ENCODE measurements at places on chromosomes 6 and 20.

DNA sequence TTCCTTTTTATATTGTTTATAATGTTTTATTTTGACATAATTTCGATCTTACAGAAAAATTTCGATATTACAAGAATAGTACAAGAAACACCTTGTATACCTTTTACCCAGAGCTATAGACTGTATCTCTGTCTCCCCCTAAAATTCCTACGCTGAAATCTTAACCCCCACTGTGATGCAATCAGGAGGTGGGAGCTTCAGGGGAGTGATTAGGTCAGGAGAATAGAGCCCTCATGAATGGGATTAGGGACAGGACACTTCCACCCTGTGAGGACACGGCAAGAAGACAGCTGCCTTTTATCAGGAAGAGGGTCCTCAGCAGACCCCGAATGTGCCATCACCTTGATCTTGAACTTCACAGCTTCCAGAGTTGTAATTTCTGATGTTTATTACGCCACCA lies 148.7 kb upstream of the C6orf118 start:
- no peak for DNase-seq

DNA sequence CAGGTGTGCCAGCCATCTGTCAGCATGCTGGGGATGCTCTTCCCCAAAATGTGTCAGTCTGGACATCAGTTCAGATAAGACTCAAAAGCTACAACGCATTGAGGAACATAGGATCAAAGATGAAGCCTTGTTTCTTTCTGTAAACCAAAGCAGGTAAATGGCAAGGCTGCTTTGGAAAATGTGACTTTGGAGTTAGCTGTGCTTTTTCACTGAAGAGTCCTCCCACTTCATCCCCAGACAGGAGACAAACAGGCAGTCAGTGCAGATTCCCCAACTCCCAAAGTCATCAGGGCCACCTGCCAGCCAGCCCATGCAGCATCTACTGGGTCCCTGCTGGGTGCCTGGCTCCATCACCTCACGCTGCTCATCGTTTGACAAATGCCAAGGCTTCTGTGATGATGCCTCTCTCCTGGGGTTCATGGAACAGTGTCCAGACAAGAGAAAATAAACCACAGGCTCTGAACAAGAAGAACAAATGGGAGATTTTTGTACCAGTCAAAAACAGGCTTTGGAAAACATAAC lies 205.0 kb upstream of the BTBD3 start:
- DNase-seq, result no peak

GRCh38 chr6:144331491-144331969 lies 46.4 kb downstream of the UTRN start:
- peak; percentile 19 for DNase-seq

GRCh38 chr6:15473741-15474161 lies 189.1 kb downstream of the DTNBP1 start:
- no peak for DNase-seq

DNA sequence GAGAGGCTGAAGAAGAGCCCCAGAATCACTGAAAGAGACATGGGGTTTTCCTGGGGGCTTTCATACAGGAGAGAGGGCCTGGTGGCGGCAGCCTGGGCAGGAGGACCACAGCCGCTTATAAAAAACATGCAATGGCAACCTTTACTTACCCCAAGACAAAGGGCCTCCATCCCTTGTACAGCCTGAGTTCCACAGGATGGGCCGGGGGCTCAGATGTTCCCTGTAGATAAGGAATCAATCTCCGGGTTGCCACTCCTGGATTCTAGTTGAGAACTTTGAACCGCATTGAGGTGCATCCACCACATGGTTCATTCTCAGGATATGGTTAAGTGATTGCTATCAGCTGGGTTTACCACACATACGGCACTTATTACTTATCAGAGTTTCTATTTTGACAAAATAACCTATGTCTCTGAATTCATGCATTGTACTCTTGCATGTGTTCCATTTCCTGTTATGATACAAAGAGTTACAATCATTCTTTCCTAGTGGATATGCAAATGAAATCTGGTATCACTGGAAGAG lies 677.6 kb downstream of the KIF16B start:
- no peak for DNase-seq

- DNase-seq, result peak; percentile 31
Measured at GRCh38 chr20:62479156-62479555, 3.4 kb upstream of the GATA5 start.

DNA sequence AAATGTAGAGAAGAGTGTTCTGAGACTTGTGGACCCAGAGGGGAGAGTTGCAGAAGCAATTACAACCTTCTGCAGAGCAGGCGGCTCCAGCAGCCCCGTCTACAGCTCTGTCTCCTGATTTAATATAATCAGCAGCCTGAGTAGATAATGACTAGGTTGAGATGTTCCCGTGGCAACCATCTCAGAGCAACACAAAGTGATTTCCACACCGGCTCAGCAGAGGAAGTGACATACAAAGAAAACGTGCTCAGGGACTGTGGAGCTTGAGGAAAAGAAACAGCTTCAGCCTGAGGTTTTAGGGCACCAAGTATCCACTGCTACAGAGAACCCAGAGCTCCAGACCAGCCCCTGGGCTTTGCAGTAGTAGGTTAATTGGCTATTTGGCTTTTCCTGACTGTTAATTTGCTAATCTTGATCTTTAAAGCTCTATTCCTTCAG lies 136.4 kb downstream of the MTFR2 start:
- no peak for DNase-seq

GRCh38 chr20:14232650-14233049 lies 104.8 kb downstream of the FLRT3 start:
- DNase-seq, result peak; percentile 26

GRCh38 chr20:35240811-35241293 lies 14.4 kb downstream of the MMP24 start:
- DNase-seq, result no peak

- DNase-seq, result no peak
Measured at GRCh38 chr6:116145803-116146675, 20.1 kb upstream of the COL10A1 start.

- DNase-seq, result no peak
Measured at GRCh38 chr6:150992703-150993102, 127.2 kb downstream of the MTHFD1L start.

DNA sequence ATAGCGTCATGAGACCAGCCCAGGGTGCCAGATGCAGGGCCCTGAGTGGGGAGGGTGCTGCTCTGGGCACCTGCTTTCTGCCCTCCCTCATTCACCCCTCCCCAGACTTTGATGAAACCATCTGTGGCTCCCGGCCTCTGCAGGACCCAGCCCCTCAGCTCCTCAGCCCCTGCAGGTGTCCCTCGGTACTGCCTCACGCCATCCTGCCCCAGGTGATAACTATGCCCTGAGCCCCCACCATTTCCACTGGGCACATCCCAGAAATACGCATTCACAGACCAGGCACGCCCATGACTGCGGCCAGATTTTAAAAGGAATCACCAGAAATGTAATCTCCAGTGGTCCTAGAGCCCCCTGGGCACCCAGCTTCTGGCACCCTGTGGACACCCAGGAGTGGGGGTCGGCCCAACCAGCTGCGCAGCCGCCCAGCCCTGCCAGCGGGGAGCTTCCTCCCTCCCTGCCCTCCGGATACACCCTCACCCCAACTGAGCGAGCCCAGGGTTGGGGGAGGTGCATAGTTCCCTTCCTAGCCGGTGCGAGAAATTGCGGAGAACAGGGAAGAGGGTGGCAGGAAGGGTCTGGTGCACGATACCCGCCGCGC lies 615 bp upstream of the NTSR1 start:
- DNase-seq, result peak; percentile 94

GRCh38 chr6:96499781-96500180 lies 21.8 kb upstream of the UFL1 start:
- DNase-seq, result no peak

DNA sequence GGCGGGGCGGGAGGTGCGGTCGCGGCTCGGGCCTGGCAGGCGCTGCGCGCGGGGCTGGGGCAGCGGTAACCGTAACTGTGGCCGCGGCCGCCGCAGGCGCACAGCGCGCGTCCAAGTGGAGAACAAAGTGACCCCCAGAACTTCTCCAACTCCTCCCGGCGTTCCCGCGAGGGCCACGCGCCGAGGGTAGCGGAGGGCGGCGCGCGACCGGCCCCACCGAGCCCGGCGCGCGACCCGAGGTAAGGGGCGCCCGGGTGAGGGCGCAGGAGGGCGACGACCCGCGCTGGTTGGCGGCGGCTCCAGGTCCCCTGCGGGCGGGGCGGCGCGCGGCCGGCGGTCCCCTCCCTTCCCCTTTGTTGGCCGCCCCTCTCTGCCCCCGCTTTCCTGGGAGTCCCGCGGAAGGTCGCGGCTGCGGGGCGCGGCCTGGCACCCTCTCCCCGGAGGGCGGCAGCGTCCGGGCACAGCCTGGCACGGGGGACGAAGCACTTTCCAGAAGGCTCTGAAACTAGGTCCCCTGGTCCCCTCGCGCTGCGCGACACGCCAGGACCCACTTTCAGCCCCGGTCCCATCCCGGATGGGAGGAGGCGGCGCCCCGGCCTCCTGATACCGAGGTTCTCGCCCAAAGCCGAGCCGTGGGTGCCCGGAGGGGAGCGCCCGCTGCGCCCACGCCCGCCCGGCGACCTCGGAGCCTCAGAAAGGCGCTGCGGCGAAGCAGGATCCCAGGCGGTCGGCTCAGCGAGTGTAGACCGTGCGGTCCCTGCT lies at the start of gene TIAM2:
TIAM2 (plus strand) TSS at position 62 of the 762 bp plus-strand sequence. CDS start 133,909 bp downstream, outside the sequence.
- DNase-seq, result no peak

DNA sequence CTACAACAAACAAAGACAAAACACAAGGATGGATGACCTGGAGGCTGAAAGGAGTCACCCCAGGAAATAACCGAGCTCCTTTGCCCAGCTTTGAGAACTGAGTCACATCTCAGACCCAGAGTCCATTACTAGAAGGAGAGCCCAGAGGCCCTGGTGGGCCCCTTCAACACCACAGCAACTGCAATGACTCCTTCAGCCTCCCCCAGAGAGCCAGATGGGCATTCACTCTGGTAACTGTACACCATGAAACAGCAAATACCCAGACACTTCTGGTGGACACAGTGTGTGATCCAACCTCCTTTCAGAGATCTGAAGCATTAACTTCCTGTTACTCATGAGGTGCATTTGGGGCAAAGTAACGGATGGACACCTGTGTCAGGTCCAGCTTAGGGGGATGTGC lies 22.6 kb downstream of the RAET1L start:
- no peak for DNase-seq

DNA sequence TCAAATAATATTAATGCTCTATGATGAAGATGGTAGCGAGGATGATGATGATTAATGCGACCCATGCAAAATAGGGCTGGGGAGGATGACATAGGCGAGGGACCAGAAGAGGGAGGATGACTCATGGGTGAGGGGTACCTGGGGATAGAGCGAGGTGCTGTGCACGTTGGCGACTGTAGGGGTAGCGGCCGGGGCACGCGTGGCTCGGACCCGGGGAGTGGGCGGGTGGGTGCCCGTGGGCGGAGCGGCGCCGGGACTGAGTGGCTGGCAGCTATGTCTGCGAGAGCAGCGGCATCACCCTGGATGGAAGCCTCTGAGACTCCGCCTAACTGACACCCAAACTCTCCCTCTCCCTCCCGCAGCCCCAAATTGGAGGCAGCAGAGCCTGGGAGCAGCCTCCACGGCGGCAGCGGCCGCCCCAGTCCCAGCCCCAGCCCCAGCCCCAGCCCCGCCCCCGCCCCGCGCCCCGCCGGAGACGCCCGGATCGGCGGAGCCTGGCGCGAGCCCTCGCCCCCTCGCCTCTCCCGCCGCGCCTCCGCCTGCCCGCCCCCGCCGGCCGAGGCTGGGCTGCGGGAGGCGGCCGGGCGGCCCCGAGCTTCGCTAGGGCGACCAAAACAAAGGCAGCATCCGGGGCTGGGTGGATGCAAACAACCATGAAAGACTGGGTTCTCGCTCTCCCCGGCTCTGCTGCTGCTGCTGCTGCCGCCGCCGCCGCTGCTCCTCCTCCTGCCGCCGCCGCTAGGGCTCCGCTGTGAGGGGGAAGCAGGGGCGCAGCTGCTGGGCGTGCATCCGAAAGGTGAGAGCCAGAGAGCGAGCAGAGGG lies at the start of gene RIMS1:
RIMS1 (plus strand) TSS at position 367 of the 822 bp plus-strand sequence. CDS start 474 bp downstream, outside the sequence.
- DNase-seq, result peak; percentile 14

GRCh38 chr20:45823949-45824835 lies 2.9 kb downstream of the TNNC2 start:
- DNase-seq, result peak; percentile 78

DNA sequence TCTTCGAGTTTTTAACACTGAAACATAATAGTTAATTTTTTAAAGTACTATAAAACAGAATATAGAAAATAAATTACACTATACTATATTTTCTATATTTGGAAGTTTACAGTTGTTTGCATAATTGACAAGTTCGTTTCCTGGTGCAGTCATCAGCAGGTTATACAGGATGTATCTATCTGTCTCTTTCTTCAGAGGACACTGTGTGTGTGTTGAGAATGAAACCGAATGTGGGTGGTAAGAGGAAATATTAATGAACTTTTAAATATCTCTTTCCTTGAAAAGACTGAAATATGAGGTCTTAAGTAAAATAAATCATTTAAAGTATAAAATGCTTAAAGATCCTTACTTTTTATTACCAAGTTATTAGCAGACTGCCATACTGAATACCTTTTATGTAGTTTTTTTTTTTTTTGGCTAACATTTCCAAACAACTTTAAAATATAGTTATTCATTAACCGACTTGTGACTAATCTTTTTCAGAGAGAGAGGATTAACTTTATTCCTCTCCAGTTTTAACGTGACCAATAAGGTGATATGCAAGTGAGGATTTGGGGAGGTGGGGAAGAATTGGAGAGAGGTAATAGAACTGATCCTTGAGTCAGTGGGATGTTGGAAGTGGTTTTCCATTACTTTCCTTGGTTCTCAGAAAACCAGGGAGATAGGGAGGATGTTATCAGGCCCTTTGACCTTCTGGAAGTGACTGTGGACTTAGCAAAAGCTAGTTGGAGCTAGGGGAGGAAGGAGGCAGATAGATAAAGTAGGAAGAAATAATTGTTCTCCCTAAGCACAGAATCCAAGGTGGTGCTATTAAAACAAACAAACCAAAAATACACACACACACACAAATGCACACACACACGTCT lies 380.0 kb upstream of the FLRT3 start:
- no peak for DNase-seq

GRCh38 chr6:116982401-116982800 lies 105.4 kb downstream of the RFX6 start:
- DNase-seq, result no peak

- no peak for DNase-seq
Measured at GRCh38 chr6:132107896-132108295, 156.7 kb upstream of the CCN2 start.

- no peak for DNase-seq
Measured at GRCh38 chr6:119170447-119171087, 92.1 kb upstream of the FAM184A start.

GRCh38 chr20:40506537-40506939 lies 182.5 kb downstream of the MAFB start:
- DNase-seq, result peak; percentile 10

GRCh38 chr6:4732691-4733315 lies 43.4 kb upstream of the CDYL start:
- peak; percentile 26 for DNase-seq

GRCh38 chr6:122385857-122386612 lies 13.4 kb upstream of the HSF2 start:
- DNase-seq, result no peak

GRCh38 chr20:63979229-63979556 lies 249 bp downstream of the SAMD10 start:
- DNase-seq, result no peak

DNA sequence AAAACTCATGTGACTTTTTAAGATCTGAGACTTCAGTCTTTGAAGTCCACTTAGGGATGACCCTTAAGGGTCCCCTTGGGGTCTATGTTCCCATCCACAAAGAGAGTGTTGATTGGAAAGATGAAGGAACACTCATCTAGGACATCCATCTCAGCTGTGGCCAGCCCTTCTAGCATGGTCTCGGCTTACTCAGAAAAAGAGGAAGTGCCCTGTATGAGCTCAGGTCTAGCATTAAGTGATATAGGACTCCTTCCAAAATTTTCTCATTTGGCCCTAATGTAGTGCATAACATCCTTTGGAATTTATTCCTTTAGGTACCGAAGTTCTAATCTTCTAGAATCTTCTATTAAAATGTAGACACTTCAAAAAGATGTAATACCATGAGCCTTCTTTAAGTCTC lies 77.4 kb downstream of the NDUFAF5 start:
- DNase-seq, result no peak

Measured in RPMI8226 (cell line).